ENCODE measurements at places on chromosomes 4 and X.

DNA sequence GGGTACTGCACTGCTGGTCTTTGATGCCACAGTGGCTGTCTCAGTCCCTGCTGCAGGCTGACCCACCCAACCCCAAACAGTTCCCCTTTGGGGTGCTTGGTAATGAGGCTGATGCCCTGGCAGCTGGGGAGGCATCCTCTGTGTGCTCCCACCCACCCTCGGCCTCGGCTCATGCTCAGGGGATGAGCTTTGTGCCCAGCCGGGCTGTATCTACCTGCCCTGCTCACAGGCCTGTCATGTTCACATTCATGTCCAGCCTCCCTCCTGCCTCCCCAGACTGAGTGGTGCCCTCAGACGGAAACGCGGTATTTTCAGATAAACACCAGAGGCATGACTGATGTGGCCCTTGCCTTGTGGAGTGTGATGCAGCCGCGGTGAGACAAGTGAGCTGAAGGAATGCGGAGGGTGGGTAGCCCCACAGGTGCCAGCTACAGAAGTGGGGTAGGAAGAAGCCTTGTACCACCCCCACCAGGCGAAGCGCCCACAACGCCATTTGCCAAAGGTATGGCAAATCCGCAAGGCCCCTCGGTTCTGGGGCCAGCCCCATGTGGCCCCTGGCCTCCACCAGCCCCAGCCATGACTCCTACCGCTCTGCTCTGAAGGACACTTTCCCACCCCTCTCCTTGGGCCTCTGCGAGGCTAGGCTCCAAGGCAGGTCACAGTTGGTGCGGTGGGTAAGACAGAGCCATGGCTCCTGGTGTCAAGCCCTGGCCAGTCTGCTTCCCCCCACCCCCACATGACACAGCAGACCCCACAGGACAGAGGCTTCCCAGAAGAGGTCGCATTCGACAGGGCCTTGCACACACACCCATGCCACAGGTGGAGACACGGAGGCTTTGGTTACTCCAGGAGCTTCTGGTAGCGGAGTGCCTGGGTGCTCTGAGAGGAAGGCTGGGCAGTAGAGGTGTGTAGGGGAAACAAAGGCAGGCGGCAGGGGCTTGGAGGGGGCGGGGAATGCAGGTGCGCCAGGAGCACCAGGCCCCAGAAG lies 1.8 kb upstream of the RENBP start:
- DNase-seq = no peak

GRCh38 chrX:97842468-97843199 lies 958.9 kb downstream of the RPA4 start:
- no peak for DNase-seq

- DNase-seq = no peak
Observed at GRCh38 chr4:124974152-124974551, 261.6 kb upstream of the ANKRD50 start.

DNA sequence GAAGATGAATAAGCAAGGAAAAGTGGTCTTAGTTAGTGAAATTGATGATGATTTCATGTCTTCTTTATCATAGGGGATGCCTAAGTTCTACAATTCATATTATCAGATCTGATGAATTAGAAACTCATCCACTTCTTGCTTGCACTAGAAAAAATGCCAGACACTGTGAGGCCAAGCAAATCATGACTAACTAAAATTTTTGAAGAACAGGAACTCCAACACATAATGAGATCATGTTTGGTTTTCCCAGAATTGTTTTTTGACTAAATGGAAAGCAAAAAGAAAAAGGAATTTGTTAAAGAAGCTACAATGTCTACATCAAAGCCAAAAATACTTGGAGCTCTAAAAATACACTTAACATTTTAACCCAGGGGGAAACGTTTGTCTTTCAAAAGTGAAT lies 120.4 kb downstream of the ARSF start:
- no peak for DNase-seq

- DNase-seq = no peak
Observed at GRCh38 chr4:151403656-151404055, 5.3 kb upstream of the FHIP1A start.

- DNase-seq = no peak
Observed at GRCh38 chr4:187362937-187363857, 632.4 kb upstream of the ZFP42 start.

- DNase-seq = no peak
Observed at GRCh38 chrX:100743009-100743607, 11.2 kb upstream of the SYTL4 start.

GRCh38 chrX:23732704-23733103 lies 10.4 kb downstream of the ACOT9 start:
- no peak for DNase-seq

- DNase-seq = no peak
Observed at GRCh38 chr4:30537456-30537855, 182.7 kb upstream of the PCDH7 start.

DNA sequence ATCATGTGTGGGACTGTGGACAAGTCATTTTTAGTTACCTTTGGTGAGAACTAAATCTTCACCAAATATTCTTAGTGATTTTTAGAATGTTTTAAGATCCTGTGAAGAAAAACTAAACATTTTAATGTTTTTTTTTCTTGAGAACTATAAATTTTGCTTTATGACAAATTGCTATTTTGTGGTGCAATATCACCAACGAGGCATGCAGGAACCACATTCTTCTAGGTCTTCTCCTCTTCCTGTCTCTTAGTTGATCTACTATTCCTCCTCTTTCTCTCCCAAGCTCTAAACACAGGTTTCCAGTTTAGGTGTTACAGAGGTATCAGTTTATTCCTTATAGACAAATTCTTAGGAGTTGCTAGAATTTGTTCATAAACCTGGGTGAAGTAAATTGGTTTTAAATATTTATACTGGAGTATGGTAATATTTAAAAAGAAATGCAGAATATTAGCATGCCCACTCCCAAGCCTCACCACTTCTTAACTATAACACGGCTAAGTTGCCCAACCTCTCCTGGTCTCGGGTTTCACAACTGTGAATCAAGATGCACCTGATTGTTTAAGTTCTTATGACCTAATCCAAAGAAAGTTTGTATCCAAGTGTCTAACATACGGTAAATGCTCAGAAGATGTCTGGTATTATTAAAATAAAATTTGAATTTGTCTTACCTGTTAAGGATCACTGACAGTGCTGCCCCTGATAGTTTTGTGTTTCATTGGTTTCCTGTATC lies 56.5 kb upstream of the CLNK start:
- no peak for DNase-seq

- DNase-seq = no peak
Observed at GRCh38 chr4:115678425-115678941, 565.1 kb upstream of the NDST4 start.

All from stimulated activated CD8-positive, alpha-beta memory T cell treated with anti-CD3 and anti-CD28 coated beads, Interleukin-15, amount 100 ng/mL, for 4 hours (primary cell).